ENCODE measurements at places on chromosomes 4 and X. TPM values are rescaled to one million over a fixed set of nuclear protein-coding genes. Genes with fewer than 3 reads are reported as not detected.

PDE5A gene
- total RNA-seq: 32.4 TPM

STAG2 gene
- 132 TPM for total RNA-seq

SMIM31 gene
- total RNA-seq: not detected

DNA sequence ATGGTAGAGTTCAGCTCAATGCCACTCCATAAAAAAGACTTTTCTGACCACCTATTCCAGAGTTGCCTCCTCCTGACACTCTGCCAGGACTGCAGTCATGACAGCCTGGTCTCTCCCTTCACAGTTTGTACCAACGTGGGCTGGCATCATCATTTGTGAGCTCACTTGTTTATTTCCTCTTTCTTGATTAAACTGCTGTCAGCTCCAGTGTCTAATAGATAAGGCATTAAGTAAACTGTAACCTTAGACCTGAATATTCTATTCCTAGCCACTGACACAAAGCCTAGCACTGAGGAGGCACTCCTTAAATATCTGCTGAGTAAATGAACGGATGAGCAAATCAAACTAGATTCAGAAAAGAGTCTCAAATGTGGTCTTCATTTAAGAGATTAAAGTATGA is 48.7 kb downstream of the DDX60 start:
- H3K4me3 ChIP-seq: no peak overlapping the region
- H3K36me3 ChIP-seq: no peaks in the 10 kb centered on the region
- no peak for DNase-seq
- no peaks in the 10 kb centered on the region for H3K4me1 ChIP-seq

CLOCK gene
- 35.9 TPM for total RNA-seq

DNA sequence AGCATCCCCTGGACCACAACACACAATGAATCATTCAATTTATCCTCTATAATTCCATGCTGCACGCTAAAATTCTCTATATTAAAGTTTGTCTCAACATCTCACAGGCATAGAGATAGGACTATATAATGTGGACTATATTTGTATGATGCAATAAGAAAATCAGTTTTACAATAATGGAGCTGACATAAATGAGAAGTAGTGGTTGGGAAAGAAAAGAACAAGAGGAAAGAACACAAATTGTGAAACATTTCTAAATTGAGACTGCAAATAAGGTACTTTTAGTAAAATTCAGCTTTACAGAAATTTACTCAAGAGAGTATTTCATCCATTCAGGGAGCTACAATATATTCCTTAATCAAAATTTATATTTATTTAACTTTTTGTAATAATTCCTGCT is 120.4 kb downstream of the ARAP2 start:
- H3K27ac ChIP-seq: no peak overlapping the region
- H3K27me3 ChIP-seq: no peaks in the 10 kb centered on the region
- no peaks in the 10 kb centered on the region for H3K4me1 ChIP-seq

INTS12 gene
- 17.2 TPM for total RNA-seq

PDLIM3 gene
- total RNA-seq: 1.4 TPM

- H3K36me3 ChIP-seq: no peaks in the 10 kb centered on the region
- DNase-seq: no peak
- H3K27ac ChIP-seq: no peak overlapping the region
- no peaks in the 10 kb centered on the region for H3K27me3 ChIP-seq
- no peaks in the 10 kb centered on the region for H3K4me1 ChIP-seq
- no peak overlapping the region for H3K4me3 ChIP-seq
These were observed 8.8 kb upstream of the BMP2K start for GRCh38 chr4:78767350-78767749.

DNA sequence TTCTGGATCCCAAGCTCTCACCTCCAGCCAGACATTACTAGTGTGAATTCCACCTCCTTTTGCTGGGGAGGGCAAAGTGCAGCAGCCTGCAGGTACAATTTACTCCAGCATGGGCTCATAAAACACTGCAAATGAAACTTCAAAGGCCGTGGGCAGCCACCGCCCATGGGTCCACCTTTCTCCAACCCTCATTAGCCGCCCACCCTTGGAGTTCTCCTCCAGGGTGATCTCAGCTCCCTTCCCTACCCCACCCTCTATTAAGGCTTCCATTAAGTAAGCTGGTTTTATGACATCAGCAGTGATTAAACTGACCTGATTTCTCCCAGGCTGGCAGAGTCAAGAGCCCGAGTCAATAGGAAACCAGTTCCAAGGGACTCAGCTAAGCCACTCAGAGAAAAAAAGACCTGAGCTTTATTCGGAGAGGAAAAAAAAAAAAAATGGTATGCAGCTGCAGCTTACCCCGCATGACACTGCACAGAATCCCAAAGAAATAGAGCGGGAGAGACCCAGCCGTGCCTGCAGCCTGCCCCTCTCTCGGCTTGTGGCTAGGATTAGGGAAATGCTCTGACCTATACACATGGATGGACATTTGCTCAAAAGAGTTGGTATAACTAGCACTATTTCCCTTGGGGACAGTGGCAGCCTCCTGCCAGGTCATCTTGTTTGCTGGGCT is 319.6 kb downstream of the PTTG2 start:
- peak; percentile 80 for DNase-seq
- no peaks in the 10 kb centered on the region for H3K36me3 ChIP-seq
- H3K27me3 ChIP-seq: no peaks in the 10 kb centered on the region
- H3K4me1 ChIP-seq: peaks cover 42% of the 10 kb centered on the region
- H3K27ac ChIP-seq: peak overlapping the region; percentile 69
- H3K4me3 ChIP-seq: no peak overlapping the region

GRCh38 chr4:139802488-139802887 is 136.9 kb downstream of the MGST2 start:
- no peak overlapping the region for H3K4me3 ChIP-seq
- DNase-seq: no peak
- no peaks in the 10 kb centered on the region for H3K36me3 ChIP-seq
- H3K27me3 ChIP-seq: no peaks in the 10 kb centered on the region

GRCh38 chr4:30835044-30835443 is 114.9 kb downstream of the PCDH7 start:
- H3K36me3 ChIP-seq: no peaks in the 10 kb centered on the region
- no peak overlapping the region for H3K4me3 ChIP-seq
- peaks cover 24% of the 10 kb centered on the region for H3K4me1 ChIP-seq
- no peaks in the 10 kb centered on the region for H3K27me3 ChIP-seq
- no peak for DNase-seq
- H3K27ac ChIP-seq: no peak overlapping the region

- peaks cover 56% of the 10 kb centered on the region for H3K27me3 ChIP-seq
- H3K4me3 ChIP-seq: no peak overlapping the region
- no peak overlapping the region for H3K27ac ChIP-seq
- no peaks in the 10 kb centered on the region for H3K36me3 ChIP-seq
- DNase-seq: no peak
- H3K4me1 ChIP-seq: no peaks in the 10 kb centered on the region
These were observed 11.8 kb upstream of the SPON2 start for GRCh38 chr4:1183985-1184773.

DNA sequence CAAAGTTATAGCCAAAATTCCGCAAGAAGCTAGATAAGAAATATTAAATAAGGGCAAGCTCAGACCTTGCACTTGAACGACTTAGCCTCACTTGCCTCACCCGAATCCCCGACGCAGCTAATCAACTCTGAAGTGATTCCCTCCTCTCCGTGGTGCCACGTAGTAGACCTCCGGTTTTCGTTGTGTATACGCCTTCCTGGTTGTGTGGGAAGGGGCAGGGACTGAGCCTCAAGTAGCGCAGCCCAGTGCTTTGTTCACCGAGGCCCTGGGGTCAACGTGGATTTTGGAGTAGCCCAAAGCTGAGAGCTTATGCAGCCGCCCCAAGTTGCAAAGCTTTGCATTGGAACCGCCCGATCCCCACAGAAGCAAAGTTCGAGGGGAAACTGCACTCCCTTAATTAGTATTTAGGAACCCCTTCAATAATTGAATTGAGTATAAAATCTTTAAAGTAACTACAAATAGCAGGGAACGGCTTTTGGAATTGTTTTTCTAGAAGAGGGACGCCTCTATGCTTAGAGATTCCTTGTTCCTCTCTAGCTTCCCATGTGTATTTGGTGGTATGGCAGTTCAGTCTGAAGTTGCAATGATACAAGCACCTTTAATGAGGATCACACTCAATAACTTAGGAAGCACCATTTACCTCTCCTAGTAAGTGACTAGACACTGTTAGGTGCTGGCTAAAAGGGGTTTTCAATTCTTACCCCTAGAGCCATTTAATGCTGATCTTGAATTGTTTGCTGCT is 55.7 kb downstream of the LINC00632 start:
- H3K4me1 ChIP-seq: no peaks in the 10 kb centered on the region
- H3K27me3 ChIP-seq: peaks cover 19% of the 10 kb centered on the region
- peak overlapping the region; percentile 49 for H3K4me3 ChIP-seq

- H3K36me3 ChIP-seq: no peaks in the 10 kb centered on the region
- no peaks in the 10 kb centered on the region for H3K27me3 ChIP-seq
- H3K4me1 ChIP-seq: no peaks in the 10 kb centered on the region
- DNase-seq: no peak
- no peak overlapping the region for H3K27ac ChIP-seq
These were observed 83.8 kb downstream of the UNC5C start for GRCh38 chr4:95465010-95465409.

GRCh38 chr4:66169341-66169740 is 499.1 kb upstream of the EPHA5 start:
- peak; percentile 51 for DNase-seq
- H3K27me3 ChIP-seq: no peaks in the 10 kb centered on the region
- H3K4me3 ChIP-seq: no peak overlapping the region
- H3K27ac ChIP-seq: no peak overlapping the region
- H3K4me1 ChIP-seq: no peaks in the 10 kb centered on the region
- H3K36me3 ChIP-seq: no peaks in the 10 kb centered on the region

GRCh38 chr4:131613824-131614216 is 1535.3 kb upstream of the PCDH10 start:
- no peak overlapping the region for H3K4me3 ChIP-seq
- no peaks in the 10 kb centered on the region for H3K4me1 ChIP-seq
- no peaks in the 10 kb centered on the region for H3K27me3 ChIP-seq
- no peak overlapping the region for H3K27ac ChIP-seq
- H3K36me3 ChIP-seq: no peaks in the 10 kb centered on the region

DNA sequence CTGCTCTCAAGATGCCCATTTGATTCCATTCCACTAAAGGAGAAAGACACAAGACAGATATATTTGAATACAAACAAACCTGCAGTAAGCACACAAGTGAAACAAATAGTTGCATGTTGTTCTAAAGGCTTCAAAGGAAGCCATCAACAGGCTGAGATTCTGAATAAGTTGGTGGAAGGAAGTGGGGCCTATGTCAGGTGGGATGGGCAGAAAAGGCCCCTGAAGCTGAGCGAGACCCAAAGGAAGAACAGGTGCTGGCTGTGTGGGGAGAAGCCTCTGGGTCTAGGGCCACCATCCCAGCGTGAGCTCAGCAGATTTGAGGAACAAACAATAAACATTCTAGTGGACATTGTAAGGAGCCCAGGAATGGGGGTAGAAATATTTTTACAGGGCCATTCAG is 82.4 kb upstream of the PLAC8 start:
- H3K36me3 ChIP-seq: no peaks in the 10 kb centered on the region
- no peaks in the 10 kb centered on the region for H3K4me1 ChIP-seq
- H3K27ac ChIP-seq: no peak overlapping the region
- DNase-seq: no peak
- no peak overlapping the region for H3K4me3 ChIP-seq
- no peaks in the 10 kb centered on the region for H3K27me3 ChIP-seq

IL2 gene
- total RNA-seq: not detected

DNA sequence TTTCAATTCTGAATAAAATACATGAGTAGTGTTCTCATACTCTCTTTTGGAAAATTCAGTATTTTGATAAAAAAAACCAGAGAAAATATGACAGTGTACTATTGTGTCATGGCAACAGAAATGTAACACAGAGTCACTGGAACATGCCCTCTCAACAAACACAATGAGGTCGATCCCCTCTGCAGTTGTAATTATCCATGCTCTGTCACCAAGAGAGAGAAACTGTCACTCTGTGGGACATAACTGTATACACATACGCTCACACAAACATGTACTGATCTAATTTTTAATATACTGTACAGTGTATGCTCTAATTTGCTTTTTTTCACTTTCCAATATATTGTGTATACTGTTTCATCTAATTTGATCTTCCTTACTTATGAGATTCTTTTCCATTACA is 1136.8 kb upstream of the TENM3 start:
- no peak overlapping the region for H3K27ac ChIP-seq
- no peak overlapping the region for H3K4me3 ChIP-seq
- DNase-seq: no peak
- H3K36me3 ChIP-seq: no peaks in the 10 kb centered on the region
- no peaks in the 10 kb centered on the region for H3K27me3 ChIP-seq

STK32B gene
- total RNA-seq: 2.6 TPM

GRCh38 chr4:81505004-81505598 is 33.4 kb upstream of the RASGEF1B start:
- DNase-seq: no peak
- H3K36me3 ChIP-seq: no peaks in the 10 kb centered on the region
- no peak overlapping the region for H3K27ac ChIP-seq
- no peak overlapping the region for H3K4me3 ChIP-seq

ADGRA3 gene
- total RNA-seq: 87.9 TPM

GRCh38 chr4:166014411-166014810 is 141.4 kb downstream of the TLL1 start:
- no peaks in the 10 kb centered on the region for H3K4me1 ChIP-seq
- no peak overlapping the region for H3K4me3 ChIP-seq
- no peak overlapping the region for H3K27ac ChIP-seq
- no peak for DNase-seq
- H3K27me3 ChIP-seq: no peaks in the 10 kb centered on the region

SMIM43 gene
- total RNA-seq: not detected

UGT2B11 gene
- not detected for total RNA-seq

DNA sequence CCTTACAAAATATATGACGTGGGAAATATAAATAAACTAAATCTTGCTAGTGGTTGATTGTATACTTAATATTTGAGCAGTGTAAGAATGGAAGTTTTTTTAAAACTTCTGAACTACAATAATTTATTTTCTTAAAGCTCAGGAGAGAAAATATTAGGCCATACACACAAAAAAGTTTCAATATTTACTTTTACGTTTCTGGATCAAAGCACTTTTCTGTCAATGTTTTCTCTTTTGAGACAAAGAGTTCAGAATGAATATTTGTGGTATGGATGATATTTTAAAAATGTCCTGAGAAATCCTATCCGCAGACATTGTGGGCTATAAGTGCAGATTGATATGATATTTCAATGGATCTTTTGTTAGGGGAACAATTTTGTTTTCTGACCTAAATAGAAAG is 109.9 kb downstream of the TLL1 start:
- H3K4me3 ChIP-seq: no peak overlapping the region
- no peaks in the 10 kb centered on the region for H3K4me1 ChIP-seq
- no peak for DNase-seq
- no peaks in the 10 kb centered on the region for H3K27me3 ChIP-seq

CLCN4 gene
- 6.5 TPM for total RNA-seq

ERAS gene
- 0.50 TPM for total RNA-seq

DNA sequence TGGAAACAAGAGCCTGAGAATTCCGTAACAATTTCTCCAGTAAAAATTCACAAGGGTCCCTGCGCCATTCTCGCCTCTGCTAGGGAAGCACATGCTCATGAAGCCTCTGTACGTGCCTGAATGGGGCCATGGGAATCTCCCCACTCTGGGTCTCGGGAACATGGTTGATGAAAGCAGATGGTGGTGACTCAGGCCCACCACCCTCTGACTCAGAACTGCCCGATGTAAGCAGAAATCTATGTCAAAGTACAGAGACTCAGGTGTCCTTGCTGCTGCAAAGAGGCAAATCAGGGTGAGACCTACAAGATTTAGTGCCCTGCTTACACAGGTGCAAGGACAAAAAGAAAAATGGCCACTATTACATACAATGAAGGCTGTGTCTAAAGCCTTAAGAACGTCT is 65.0 kb downstream of the SCD5 start:
- H3K27me3 ChIP-seq: no peaks in the 10 kb centered on the region
- no peak overlapping the region for H3K27ac ChIP-seq
- no peak for DNase-seq
- no peak overlapping the region for H3K4me3 ChIP-seq
- H3K4me1 ChIP-seq: no peaks in the 10 kb centered on the region

- no peaks in the 10 kb centered on the region for H3K36me3 ChIP-seq
- no peak for DNase-seq
- no peak overlapping the region for H3K4me3 ChIP-seq
- H3K4me1 ChIP-seq: peaks cover 8% of the 10 kb centered on the region
These were observed 46.4 kb upstream of the UGT2B7 start for GRCh38 chr4:69049860-69050259.

Measured in neural progenitor cell (in vitro differentiated cells).